Hematopoietic multipotent progenitor cell treated with erythropoietin and hydrocortisone succinate and interleukin-3 and kit ligand, for 15 days (in vitro differentiated cells): ENCODE measurements at places on chromosomes 2 and 18.

DNA sequence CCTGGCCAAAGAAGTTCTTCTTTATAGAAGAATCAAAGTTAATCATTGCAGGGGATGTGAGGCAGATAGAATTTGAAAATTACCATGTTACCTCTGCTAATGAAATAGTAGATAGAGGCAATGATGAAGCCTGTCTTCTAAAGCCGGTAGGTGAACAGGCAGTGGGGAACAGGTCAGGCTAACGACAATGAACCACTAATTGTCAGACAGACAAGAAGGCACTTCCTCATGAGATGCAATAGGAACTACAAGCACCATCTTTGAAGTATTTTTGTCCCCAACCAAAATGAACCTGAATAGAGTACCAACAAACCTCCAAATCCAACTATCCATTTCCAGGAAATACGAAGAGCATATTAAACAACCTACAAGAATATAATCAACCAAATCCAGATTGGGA lies 41.6 kb upstream of the RAB31 start:
- DNase-seq, result no peak

- DNase-seq, result no peak
Measured at GRCh38 chr2:220134756-220135534, 507.5 kb downstream of the SLC4A3 start.

- DNase-seq, result no peak
Measured at GRCh38 chr2:11963966-11964365, 217.5 kb downstream of the LPIN1 start.

DNA sequence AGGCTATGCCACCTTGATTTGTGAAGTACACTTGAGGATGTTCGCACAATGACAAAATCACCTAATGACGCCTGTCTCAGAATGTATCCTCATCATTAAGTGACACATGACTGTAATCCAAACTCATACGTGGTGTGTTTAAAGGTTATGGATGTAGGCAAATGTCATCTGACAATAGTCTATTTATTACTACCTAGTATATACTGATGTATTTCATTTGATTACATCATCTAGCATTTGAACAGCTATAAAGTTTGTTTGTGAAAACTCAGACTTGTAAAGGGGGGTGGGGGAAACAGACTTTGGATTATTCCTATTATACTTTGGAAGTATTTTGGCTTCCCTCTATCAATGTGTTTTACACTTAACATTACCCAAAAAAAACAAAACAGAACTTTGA lies 129.9 kb downstream of the TANC1 start:
- DNase-seq, result no peak

DNA sequence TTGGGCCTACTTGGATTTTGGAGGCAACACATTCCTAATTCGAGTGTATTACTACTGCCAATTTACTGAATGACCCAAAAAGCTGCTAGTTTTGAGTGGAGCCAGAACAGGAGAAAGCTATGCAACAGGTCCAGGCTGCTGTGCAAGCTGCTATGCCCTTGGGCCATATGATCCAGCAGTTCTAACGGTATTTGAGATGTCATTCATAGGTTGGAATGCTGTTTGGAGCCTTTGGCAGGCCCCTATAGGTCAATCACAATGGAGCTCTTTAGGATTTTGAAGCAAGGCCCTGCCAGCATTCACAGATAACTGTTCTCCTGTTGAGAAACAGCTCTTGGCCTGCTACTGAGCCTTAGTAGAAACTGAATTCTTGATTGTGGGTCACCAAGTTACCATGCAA lies 368.7 kb downstream of the CDH19 start:
- DNase-seq, result no peak

DNA sequence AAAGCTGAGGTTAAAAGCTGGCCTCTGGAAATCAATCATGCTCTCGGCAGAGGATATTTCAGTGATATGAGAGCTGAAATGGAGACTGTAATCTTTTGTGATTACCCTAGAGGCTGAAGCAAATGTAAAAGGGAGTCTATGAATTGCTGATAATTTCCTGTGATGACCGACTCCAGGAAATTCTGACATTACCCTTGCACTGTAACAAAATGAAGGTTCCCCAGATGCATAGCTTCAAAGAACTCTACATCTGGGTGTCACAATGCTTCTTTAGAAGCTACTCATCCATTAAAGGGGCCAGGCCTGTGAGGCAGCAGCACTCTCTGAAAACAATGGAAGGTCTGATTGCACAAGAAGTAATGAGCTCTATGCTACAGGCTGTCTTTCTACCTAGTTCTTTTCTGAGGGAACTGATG lies 268.2 kb upstream of the SESTD1 start:
- DNase-seq, result no peak

- peak; percentile 49 for DNase-seq
Measured at GRCh38 chr2:101725515-101726192, 28.1 kb downstream of the MAP4K4 start.

GRCh38 chr18:72869226-72870185 lies 1.7 kb upstream of the NETO1 start:
- DNase-seq, result no peak

- DNase-seq, result no peak
Measured at GRCh38 chr2:101164021-101164420, 12.8 kb upstream of the TBC1D8 start.

DNA sequence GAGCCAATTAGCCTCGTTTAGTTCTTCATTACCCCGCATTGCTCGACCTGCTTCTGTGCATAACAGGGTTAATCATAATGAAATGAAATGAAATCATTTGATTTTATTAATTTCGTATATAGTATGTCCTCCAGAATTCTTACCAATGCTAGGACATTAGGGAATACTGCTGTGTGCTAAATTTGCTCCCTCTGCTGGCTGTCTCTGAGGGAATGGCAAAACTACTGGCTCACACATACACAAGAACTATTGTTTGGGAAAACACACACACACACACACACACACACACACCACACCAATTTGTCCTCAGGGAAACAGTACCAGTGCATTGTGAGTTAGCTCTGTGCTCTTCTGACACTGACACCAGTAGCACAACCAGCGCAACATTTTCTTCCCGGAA lies 273.3 kb upstream of the TCF4 start:
- no peak for DNase-seq

GRCh38 chr2:190405995-190406394 lies 2.2 kb upstream of the MFSD6 start:
- DNase-seq, result no peak

DNA sequence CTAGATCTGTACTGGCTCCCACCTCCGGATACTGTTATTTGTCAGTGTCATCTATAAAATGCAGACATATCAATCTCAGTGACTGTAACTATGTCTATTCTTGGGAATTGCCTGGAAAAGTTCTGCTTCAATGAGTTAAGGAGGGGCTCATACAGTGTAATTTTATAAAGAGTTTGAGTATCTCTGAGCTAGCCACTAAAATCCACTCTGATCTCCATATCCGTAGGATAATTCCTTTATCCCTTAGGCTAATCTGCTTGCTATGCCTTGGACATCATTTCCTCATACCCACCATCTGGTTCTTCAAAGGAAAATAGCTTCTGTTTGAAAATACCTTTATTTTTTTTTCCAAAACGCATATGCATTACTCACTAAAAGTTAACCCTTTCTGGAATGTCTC lies 863.2 kb downstream of the SUCLG1 start:
- no peak for DNase-seq

DNA sequence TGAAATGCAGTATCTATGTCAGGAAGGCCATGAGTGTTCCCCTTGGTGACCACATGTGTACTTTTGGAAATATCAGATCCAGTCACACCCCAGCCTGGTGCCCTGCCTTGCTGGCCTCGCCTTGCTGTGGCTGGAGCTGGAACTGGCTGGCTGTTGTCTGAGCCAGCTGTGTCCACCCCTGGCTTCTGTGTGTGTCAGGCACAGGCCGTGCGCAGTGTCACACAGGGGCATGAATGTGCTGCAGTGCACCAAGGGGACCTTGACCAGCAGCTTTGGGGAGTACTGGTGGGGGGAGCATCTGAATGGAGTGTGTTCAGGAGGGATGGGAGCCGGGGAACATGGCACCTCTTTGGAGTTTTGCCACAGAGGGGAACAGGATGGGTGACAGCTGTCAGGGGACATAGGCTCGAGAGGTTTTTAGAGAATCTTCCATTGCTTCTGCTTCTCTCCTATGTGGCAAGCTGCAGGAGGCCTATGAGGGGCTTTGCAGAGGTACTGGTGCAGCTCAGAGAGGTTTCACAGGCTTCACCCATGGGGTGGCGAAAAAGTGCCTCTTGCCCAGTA lies 44.7 kb upstream of the FAHD2A start:
- DNase-seq, result no peak

GRCh38 chr2:236254674-236255073 lies 9.5 kb downstream of the ASB18 start:
- no peak for DNase-seq

DNA sequence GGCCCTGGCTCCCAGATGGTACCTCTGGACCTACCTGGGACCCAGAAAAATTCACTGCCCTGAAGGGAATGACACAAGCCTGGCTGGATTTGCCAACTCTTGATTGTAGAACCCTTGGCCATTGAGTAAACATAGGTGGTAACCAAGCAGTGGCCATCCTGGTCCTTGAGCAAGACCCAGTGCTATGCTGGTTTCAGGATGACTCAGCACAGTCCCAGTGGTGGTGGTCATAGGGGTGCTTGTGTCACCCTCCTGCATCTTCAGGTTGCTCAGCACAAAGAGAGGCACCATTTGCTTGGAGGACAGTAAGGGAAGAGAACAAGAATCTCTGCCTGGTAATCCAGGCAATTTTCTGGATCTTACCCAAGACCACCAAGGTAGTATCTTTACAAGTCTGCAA lies 52.9 kb downstream of the UPP2 start:
- no peak for DNase-seq

GRCh38 chr2:284896-285492 lies 2.9 kb downstream of the ALKAL2 start:
- DNase-seq, result no peak

DNA sequence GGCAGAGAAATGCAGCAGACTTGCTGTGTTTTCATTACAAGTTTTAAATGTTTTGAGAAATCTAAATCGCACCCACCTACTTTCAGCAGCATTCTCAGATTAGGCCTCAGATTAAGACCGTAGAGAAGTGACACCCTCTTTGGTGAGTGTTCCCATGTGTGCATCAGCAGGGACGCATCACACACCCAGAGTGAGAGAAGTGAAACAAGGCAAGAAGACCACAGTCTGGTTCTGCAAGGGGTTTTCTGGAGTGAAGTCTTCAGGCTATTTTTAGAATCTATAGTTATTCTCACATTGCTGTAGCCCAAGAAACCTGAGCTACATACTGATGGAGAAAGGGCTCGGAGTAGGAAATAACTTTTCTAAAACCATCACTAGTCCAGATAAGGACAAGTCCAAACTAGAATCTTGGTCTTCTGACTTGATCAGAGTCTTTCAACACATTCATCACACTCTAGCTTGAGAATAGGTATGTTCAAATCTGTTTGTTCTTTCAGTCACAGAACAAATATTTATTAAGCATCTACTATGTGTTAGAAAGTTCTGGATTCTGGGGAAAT lies 1216.6 kb upstream of the PIK3C3 start:
- DNase-seq, result no peak

- no peak for DNase-seq
Measured at GRCh38 chr2:242047963-242048362, 178.4 kb downstream of the RTP5 start.

- DNase-seq, result no peak
Measured at GRCh38 chr2:101442042-101442666, 32.8 kb downstream of the RFX8 start.

DNA sequence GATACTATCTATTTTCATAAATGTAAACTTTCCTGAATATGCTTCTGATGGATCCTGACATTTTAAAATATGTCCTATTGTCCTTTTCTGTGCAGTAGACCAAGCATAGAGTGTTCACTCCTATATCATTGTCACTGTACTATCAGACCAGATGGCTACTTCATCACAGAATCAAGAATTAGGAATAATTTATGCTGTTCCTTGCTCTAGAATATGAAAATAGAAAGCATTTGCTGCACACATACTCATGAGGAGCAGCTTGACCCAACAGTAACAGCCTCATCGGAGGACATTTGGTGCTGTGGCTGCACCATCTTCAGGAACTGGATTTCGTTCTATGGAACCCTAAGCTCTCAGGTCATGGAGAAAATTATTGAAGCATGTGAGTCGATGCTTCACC lies 468.9 kb upstream of the HNRNPA3 start:
- DNase-seq, result no peak

DNA sequence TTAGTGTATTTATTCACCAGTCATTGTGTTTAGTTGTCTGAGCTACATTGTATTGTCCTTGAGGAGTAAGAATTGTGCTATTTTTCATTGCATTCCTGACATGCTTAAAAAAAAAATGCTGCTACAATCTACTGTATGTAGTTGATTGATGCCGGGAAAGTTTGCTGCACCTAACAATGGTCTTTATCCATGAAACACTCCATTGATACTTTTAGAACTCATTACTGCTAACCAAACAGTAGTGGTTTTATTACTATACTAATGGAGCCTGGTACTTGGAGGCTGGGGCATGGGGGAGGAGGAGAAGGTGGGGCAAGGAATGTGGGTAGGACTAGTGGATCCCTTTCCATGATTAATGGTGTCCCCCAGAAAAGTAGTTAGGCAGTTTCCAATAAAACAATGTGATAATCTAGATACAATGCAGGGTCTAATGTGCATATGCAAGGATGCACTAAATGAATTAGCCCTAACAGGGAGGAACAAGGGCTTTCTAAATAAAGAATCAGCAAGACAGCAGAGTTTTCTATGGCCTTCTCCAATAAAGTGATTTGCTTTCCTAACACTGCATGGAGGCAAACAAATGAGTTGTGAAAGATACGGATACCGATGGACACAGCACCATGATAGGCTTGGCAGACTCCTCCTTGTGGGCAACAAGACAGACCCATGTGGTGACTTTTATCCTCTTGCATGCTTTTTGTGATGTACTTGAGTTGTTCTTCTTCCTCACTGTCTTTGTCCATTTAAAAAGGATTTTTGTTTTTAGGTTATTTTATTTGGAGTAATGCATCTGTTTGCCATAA lies 78.5 kb downstream of the FMNL2 start:
- no peak for DNase-seq

- no peak for DNase-seq
Measured at GRCh38 chr2:238926761-238927611, 79.1 kb downstream of the TWIST2 start.

GRCh38 chr2:182366628-182367027 lies 60.2 kb downstream of the PDE1A start:
- no peak for DNase-seq

DNA sequence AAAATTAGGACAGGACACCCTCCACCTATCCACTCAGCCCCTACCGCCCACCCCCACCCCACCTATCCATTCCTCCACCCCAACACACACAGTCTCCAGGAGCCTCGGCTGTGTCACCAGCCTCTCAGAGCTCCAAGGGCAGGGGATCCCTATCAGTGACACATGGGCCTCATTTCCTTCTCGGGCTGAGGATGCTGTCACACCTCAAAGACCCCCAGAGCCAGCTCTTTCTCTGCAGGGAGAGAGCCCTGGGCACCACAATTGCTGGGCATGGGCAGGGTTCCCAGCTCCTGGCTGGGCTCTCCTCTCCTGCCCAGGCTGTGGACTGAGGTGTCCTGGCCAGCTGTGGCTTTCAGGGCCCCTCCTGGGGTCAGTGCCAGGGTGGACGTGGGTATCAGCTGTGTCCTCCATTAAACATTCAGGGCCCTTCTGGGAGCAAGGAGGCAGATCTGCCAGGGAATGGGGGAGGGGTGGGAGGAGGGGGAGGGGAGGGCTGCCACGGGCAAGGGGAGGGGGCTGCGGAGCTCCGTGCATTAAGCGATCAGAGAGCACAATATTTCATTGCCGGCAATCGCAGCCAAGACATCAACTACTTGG lies 14.3 kb upstream of the ECEL1 start:
- no peak for DNase-seq
